Iris pigment epithelial cell (primary cell): ENCODE measurements at places on chromosomes 11 and 22.
A peak's percentile ranks its signal among the peaks of the same experiment; 100 is the strongest.

DNA sequence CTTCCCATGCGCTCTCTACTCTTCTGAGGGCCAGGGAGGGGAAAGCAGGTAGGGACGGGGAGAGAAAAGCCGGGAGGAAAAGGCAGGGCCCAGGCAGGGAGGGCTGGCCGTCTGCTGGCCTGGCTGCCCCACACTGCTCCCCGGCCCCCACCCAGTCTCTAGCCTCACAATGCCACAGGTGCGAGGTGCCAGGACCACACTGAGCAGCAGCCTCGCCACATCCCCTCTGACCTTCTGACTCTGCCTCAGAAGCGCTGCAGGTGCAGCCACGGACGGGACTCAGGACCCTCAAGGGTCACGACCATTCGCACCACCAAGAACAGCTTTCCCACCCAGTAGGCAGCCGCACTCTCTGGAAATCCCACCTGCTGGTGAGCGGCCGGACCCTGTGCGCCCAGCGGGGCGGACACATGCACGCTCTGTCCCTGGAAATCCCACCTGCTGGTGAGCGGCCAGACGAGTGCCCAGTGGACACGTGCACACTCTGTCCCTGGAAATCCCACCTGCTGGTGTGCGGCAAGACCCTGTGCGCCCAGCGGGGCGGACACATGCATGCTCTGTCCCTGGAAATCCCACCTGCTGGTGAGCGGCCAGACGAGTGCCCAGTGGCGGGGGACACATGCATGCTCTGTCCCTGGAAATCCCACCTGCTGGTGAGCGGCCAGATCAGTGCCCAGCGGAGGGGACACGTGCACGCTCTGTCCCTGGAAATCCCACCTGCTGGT is 20.1 kb downstream of the TOLLIP start:
- no peak for DNase-seq

DNA sequence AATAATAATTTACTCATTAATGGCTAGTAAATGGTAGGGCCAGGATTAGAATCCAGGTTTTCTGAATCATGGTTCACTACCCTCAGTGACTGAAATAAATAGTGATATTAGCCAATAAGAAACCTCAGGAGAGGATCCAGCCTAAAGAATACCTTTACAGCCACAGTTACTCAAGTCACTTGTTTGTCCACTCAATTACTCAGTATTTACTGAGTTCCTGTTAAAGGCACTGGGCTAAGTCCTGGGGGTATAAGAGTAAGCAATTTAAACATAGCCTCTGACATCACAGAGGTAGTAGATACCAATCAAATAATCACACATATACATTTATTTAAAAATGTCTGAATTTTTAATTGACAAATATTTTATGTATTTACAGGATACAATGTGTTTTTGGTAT is 56.8 kb upstream of the GAB2 start:
- DNase-seq: no peak

DNA sequence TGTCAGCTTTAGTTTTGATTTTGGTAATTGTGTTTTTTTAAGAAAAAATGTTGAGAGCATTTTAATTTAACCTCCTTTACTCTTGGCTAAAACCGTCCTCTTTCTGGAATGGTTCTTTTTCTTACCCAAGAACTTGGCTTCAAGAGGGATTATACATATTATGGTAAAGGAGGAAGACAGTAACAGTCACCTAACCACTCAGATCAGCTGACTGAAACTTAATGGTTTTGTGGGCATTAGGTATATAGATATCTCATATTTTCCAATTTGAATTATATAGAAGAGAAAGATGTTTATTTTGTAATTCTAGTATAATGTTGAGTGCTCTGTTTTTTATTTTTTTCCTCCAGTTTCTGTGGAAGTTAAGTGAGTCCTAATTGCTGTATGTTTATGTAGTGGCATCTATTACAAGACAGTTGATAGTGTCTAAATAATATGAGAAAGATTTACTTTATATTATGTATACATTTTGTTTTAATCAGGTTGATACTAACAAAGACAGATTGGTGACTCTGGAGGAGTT is 36.6 kb upstream of the NCR3LG1 start:
- DNase-seq: no peak

DNA sequence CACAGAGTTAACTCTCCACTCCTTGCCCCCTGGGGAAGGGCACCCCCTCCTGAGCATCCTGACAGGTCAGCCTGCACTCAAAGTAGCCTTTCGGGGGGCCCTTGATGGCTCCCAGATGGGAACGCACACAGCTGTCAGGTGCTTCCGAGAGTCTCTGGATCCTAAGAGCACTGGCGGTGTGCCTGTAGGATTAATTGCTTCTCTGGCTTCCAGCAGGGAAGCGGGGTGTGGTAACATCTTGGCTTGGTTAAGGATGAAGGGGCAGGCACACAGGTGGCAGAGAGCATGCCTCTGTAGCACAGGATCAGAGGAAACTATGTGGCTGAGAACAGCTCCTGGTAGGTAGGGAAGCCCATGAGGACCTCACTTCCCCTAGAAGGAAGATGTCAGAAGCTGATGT is 199.8 kb downstream of the MIAT start:
- no peak for DNase-seq

DNA sequence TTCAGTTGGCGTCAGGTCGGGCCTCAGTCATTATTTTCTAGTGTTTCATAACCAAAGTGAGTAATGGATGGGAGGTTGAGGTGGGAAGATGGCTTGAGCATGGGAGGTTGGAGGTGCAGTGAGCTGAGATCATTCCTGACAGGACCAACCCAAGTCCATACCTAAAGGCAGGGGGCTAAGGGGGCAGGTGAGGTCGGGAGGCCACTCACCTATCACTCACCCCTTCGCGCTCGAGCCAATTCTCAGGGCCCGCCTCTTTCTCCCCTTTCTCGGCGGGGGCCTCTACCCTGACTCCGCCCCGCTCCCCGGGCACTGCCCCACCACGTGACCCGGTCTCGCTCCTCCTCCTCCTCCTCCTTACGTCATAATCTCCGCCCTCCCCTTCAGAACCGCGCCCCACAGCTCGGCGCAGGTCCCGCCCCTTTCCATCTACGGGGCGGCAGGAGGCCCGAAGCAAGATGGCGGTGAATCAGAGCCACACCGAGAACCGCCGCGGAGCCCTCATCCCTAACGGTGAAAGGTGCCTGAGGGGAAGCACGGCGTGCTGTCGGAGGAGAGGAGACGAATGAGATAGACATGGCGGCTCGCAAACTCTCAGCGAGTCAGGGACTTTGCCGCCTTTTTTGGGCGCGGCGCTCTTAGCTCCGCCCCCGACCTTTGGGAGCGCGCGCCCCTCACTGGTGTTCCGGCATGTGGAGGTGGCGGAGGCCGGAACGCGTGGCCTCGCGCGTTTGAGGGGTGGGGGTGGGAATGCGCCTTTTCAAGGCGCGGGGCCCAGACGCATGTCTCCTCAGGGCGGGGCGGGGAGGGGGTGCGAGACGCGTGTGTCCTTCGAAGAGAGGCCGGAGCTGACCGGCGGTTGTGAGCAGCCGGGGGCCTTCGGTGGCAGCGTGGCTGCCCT is at the start of gene WBP2NL:
Gene WBP2NL (plus strand): TSS at position 428 of the 901 bp plus-strand sequence. CDS start 31 bp downstream, at position 459.
- peak; percentile 83 for DNase-seq

DNA sequence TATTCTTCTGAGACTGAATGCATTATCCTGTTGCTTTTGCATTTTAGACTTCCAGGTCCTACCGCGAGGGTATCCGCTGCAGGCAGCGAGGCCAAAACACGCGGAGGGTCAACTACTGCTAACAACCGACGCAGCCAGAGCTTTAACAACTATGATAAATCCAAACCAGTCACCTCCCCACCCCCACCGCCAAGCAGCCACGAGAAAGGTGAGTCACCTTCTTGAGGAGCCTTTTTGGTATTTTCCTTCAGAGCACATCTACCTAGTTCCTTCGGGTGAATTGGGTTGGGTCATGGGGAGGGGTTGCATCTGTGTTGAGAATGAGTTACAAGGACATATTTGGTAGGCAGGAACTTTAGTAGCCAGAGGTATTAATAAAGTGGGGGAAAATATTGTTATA is 179.8 kb downstream of the NAV2 start:
- DNase-seq: peak; percentile 24
